Activated CD4-positive, alpha-beta T cell treated with anti-CD3 and anti-CD28 coated beads, Interleukin-2, amount 10 ng/mL, durations not matched to agents 7 days and 5 days (primary cell): ENCODE measurements at places on chromosomes 13 and 19. TPM values are rescaled to one million over a fixed set of nuclear protein-coding genes. Genes with fewer than 3 reads are reported as not detected.

DNA sequence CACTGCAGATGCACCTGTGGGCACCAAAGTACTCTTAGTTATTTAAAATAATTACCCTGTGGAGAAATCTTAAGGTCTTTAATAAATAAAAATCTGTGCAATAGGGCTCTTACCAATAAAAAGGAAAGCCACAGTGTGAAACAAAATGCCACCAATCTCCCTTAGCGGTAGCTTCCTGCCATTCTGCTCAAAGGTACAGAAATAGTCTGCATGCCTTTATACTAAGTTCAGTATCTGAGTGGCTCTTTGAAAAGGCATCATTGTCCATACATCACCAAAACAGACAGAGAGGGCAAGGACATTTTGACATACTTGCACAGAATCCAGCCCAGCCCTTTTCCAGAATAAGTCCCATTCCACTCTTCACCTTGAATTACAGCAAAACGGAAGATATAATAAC, 161.0 kb downstream of the KLF12 start:
- no peak overlapping the region for H3K27ac ChIP-seq
- no peak overlapping the region for H3K4me3 ChIP-seq
- peaks cover 18% of the 10 kb centered on the region for H3K4me1 ChIP-seq

GRCh38 chr13:43730642-43731041, 56.1 kb downstream of the ENOX1 start:
- H3K4me3 ChIP-seq, result no peak overlapping the region
- H3K27me3 ChIP-seq, result peaks cover 18% of the 10 kb centered on the region
- H3K4me1 ChIP-seq, result no peaks in the 10 kb centered on the region
- no peak for DNase-seq

Gene PRTN3
- total RNA-seq, result not detected

DNA sequence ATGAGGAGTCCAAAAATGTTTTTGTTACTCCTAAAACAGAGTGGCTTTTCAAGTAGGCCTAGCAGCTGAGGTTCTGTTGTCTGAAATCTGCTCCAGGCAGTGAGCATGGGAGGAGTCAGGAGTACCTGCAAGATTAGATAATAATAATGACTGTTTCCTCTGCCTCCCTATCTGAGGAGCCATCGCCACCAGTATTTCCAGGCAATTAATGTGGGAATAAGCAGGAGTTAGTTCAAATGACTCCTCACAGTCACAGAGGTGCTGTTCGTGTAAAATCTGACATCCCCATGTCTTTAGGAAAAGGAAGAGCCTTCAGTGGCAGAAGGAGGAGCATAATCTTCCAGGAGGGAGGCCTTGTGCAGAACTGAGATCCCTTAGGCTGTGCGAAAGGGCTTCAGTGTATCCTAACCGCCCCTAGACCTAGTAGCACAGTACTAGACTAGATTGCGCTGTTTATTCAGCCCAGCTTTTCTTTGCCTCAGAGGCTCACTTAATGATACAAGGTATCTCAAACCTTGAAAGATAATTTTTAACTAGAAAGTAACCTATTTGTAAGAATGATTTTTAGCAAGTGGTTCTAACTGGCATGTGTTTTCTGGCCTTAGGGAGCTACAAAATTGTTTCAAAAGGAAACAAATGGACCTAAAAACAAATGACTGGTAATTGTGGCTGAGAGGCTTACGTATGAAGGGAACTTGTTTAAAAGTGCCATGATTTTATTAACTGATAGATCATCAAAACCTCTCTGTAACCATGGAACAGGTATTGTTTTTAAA, 49.0 kb downstream of the FREM2 start:
- peaks cover 8% of the 10 kb centered on the region for H3K27me3 ChIP-seq
- H3K4me3 ChIP-seq, result no peak overlapping the region
- DNase-seq, result no peak

GRCh38 chr13:76463314-76463713, 422.9 kb downstream of the KCTD12 start:
- H3K36me3 ChIP-seq, result no peaks in the 10 kb centered on the region
- H3K27me3 ChIP-seq, result no peaks in the 10 kb centered on the region
- no peak overlapping the region for H3K4me3 ChIP-seq
- H3K27ac ChIP-seq, result no peak overlapping the region

- H3K27me3 ChIP-seq, result peaks cover 57% of the 10 kb centered on the region
- no peaks in the 10 kb centered on the region for H3K4me1 ChIP-seq
- H3K36me3 ChIP-seq, result no peaks in the 10 kb centered on the region
Measured at GRCh38 chr13:112053744-112054615, 13.0 kb upstream of the SOX1 start.

Gene ACP7
- total RNA-seq, result not detected

DNA sequence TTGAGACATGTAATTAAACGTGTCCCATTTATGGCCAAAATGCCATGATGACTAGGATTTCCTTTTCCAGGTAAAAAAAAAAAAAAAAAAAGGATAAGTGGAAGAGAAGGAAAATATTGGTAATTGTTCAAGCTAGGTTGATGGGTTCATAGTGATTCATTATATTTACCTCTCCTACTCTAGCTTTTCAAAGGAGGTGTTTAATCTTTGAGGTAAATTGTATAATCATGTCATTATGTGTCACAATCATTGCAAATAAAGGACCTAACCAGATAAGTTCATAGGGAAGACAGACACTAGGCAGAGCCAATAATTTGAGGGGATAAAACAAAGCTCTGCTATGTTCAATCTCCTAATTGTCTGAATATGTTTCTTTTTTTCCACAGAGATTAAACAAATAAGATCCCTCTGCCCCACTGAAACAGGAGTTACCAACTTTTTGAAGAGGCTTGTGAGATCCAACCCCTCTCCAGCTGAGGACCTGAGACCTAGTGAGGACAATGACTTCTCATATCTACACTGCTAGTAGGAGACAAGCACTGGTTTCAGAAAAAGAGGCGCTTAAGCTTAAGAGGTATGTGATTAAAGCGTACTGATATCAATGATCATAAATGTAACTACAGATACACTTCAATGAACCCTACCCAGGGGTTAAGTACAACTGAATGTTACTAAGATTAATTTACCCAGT, 61.4 kb downstream of the USP12 start:
- peaks cover 19% of the 10 kb centered on the region for H3K36me3 ChIP-seq
- peaks cover 4% of the 10 kb centered on the region for H3K4me1 ChIP-seq
- DNase-seq, result no peak
- no peak overlapping the region for H3K27ac ChIP-seq

DNA sequence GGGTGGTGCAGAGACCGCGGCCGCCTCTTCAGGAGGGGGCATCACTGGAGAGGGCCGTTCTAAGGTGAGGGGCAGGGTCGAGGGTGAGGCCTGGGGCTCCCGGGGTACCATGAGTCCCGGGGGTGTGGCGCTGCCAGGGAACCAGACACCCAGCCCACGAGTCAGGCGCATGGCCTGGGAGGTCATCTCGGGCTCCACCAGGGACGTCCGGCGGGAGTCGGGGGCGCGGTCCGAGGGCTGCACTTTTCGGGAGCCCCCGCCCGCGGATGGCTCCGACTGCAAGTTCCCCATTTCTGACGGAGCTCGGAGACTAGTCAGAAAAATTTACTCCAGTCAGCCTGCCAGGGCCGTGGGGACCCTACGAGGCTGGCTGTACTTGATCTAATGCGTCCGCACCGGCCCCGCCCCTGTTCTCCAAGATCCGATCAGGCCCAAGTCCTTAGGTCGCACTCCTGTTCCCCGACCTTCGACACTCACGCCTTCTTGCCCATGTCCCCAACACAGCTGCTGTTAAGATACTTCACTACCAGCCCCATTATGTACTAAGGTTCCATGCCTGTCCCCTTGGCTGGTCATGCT, 774 bp downstream of the GGN start:
- no peak for DNase-seq
- H3K27ac ChIP-seq, result no peak overlapping the region
- H3K36me3 ChIP-seq, result peaks cover 22% of the 10 kb centered on the region
- H3K27me3 ChIP-seq, result peaks cover 30% of the 10 kb centered on the region

GRCh38 chr13:72651144-72651543, 76.3 kb downstream of the MZT1 start:
- no peak overlapping the region for H3K27ac ChIP-seq
- H3K4me1 ChIP-seq, result no peaks in the 10 kb centered on the region
- DNase-seq, result no peak
- H3K4me3 ChIP-seq, result no peak overlapping the region

Gene ABCC4
- total RNA-seq, result 4.8 TPM

GRCh38 chr19:5394551-5395505, 54.2 kb upstream of the PTPRS start:
- no peak overlapping the region for H3K4me3 ChIP-seq
- peaks cover 15% of the 10 kb centered on the region for H3K27me3 ChIP-seq
- H3K4me1 ChIP-seq, result no peaks in the 10 kb centered on the region
- DNase-seq, result no peak
- no peaks in the 10 kb centered on the region for H3K36me3 ChIP-seq
- no peak overlapping the region for H3K27ac ChIP-seq
